ENCODE measurements at places on chromosomes 12 and 14.

- no peak for DNase-seq
Measured at GRCh38 chr14:100362311-100362927, 39.3 kb downstream of the SLC25A47 start.

GRCh38 chr12:114992443-114992842 lies 308.5 kb upstream of the TBX3 start:
- no peak for DNase-seq

GRCh38 chr12:27335364-27336281 lies 3.0 kb downstream of the BMAL2 start:
- no peak for DNase-seq

DNA sequence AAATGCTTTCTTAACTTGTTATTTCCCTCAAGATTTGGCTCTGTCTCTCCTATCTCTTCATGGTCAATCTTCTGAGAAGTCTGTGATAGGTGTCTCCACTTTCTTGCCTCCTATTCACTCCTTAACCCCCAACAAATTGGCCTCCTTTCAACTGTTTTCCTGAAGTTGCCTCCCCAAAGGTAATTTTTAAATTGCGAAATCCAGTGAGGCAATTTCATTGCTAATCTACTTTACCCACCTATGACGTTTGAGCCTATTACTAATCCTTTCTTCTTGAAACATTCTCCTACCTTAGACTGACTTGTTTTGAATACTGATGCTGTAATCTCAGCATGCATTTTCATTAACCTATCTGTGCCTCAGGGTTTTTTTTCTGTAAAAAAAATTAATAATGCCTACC lies 6.0 kb upstream of the KCNH5 start:
- DNase-seq, result no peak

- DNase-seq, result no peak
Measured at GRCh38 chr14:105665951-105666277, 139.5 kb downstream of the TMEM121 start.

DNA sequence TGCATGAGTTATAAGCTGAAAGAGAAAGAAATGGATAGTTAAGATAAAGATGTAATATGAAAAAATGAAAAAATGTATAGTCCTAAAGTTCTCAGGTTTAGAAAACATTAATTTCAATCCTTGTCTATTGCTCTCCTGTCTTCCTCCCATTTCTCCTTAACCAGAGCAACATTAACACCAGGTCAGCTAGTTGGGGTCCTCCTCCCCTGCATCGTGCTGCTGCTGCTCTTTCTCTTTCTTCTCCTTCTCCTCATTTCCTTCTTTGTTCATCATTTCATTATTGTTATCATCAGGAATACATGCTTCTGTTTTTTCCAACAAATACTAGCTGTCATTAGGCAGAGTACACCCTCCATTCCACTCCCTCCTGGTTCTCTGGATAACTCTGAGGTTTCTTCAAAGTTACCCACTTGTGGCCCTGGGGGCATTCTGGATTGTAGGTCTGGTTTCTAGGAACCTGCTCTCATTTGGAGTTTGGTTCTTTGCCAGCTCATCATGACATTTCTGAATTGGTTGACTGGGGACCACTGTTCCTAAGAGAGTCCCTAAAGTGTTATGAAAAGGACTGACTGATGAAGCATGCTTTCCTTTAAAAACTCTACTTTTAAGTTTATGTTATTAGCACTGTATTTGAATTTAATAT lies 17.0 kb downstream of the ACSS3 start:
- DNase-seq, result no peak

GRCh38 chr12:1838994-1839365 lies 18.6 kb downstream of the LRTM2 start:
- no peak for DNase-seq

DNA sequence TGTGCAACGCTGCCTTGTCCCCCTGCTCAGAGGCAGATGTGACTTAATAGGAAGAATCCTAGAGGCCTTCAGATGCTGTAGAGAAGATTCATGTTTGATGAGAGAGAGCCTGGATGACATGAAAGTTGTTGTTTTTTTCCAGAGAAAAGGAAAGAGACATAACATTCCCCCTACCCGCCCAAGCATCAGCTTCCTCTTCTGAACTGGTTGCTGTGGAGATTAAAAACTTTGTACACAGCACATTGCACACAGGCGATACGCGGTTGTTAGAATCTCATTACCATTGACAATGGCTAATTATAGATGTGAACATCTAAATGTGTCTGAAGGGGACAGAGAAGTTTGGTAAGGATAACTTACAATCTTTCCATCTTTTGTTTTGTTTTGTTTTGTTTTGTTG lies 13.6 kb upstream of the ETFBKMT start:
- DNase-seq, result no peak

GRCh38 chr12:64256166-64256800 lies 34.2 kb upstream of the KICS2 start:
- DNase-seq, result peak; percentile 23

- no peak for DNase-seq
Measured at GRCh38 chr14:73091044-73091443, 32.7 kb downstream of the RBM25 start.

DNA sequence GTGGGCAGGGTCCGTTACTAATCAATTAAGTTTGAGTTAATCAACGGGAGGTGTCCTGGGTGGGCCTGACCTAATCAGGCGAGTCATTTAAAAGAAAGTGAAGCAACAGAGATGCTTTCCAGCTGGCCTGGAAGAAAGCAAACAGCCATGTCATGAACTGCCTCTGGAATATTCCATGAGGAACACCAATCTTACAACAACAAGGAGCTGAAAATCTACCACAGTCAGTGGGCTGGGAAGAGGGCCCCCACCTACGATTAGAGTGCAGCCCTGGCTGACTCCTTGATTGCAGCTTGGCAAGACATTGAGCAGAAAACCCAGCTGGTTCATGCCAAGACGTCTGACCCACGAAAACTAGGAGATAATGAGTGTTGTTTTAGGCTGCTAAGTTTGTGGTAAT lies 56.2 kb downstream of the SSPN start:
- no peak for DNase-seq

GRCh38 chr12:47080725-47081502 lies 1.2 kb upstream of the AMIGO2 start:
- no peak for DNase-seq

GRCh38 chr12:70367258-70368141 lies 1.4 kb downstream of the KCNMB4 start:
- no peak for DNase-seq

GRCh38 chr14:20679907-20680306 lies 4.5 kb upstream of the RNASE4 start:
- no peak for DNase-seq

GRCh38 chr12:65466911-65467310 lies 188.4 kb downstream of the MSRB3 start:
- DNase-seq, result no peak

GRCh38 chr14:52874389-52874788 lies 76.5 kb downstream of the FERMT2 start:
- DNase-seq, result no peak

DNA sequence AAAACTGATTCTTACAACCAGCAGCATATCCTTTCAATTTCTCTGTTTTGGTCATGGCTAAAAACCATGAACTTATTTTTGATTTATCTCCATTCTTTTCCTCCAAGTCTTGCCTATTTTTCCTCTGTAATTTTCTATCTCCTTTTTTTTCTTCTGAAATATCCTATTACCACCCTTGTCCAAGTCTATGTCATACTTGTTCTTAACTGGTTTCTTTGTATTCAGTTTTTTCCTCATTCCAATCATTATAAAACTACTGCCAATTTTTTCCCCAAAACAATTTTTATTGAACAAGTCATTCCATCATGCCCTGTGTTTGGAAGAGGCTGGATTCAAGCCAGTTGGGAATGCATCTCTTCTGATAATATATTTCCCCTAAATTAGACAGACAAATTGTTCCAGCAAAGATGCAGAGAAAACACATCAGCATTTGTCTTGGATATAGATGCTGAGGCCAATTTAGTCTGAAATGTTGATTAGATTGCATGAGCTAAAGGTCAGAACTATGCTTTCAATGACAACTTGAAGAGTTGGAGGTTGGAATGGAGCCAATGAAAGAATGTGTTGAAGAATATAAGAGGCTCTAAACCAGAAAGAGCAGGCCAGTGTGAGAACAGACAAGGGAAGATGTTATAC lies 30.7 kb downstream of the OTOGL start:
- peak; percentile 16 for DNase-seq

- DNase-seq, result no peak
Measured at GRCh38 chr12:60012659-60013058, 416.8 kb downstream of the SLC16A7 start.

- peak; percentile 85 for DNase-seq
Measured at GRCh38 chr14:35384455-35385041, 20.0 kb downstream of the NFKBIA start.

- DNase-seq, result no peak
Measured at GRCh38 chr14:85530626-85531025, 682 bp downstream of the FLRT2 start.

- DNase-seq, result no peak
Measured at GRCh38 chr14:83883732-83884131, 1646.2 kb upstream of the FLRT2 start.

DNA sequence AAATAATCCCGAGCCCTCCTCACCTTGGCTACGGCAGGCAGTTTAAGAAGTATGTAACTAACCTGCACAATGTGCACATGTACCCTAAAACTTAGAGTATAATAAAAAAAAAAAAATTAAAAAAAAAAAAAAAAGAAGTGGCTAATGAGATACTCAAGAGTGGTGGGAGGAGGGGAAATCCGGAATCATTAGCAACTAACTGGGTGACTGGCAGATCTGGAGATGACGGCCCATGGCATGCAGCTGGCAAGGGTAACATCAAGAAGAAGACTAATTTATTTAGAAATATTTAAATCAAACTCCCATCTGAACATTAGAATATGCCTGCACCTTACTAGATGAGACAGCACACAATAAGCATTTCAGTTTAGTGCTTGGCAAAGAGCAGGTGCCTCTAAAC lies 52.3 kb upstream of the TMCC3 start:
- no peak for DNase-seq

DNA sequence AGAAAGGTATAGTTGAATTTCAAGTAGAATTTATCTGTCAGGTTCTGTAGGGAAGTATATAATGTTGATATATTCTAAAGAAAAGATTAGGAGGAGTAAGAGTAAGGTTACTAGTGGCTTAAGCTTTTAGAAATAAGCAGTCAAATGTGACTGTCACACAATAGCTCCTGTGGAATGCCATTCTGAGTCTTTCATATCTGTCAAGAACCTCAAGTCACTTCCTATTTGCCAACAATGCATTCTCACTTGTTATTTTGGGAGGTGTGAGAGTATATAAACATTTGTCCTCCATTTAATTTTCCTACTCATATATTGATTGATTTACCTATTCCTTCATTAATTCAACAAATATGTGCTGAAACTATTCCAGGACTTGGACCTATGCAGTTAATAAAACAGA lies 11.7 kb downstream of the CLEC9A start:
- DNase-seq, result no peak

DNA sequence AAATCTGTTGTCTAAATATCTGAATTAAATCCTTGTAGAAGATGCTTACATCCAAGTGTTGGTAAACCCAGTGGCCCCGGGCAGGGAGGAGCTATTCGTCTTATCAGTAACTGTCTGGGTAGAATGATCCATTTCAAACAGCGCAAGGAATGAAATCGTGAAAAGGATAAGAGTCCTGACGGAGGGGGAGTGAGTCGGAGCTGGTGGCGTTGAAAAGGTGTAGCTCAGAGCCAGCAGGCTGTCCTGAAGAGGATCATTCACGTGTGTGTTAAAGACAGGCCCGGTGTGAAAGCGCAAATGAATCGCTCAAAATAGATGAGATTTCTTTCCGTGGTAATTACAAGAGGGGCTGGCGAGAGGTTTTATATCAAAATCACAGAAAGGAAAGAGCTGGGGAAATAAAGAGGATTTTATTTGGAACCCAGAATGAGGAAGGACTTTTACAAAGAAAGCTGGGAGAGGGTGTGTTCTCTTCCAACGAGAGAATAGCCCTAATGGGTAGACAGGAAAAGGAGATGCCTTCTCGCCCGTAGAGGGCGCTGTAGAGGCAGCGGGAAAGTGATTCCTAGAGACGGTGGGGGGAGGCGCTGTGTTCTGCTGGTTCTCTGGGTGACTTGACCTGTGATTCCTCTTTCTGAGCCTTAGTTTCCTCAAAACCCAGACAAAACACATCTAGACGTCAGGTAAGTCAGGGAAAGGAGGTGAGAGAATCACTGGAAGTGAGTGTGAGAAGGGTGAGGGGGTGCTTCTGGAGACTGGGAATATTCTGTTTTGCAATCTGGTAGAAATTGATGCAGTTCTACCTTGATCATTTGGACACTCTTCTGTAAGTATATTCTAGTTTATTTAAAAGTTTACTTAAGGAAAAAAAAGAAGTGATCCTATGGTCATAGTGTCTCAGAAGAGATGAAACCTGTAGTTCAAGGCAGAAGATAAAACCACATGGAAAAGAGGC lies 39.3 kb downstream of the SRRM4 start:
- no peak for DNase-seq

- DNase-seq, result no peak
Measured at GRCh38 chr14:92952481-92953298, 29.7 kb downstream of the CHGA start.

- no peak for DNase-seq
Measured at GRCh38 chr12:2959505-2960389, 550 bp downstream of the TEAD4 start.

- no peak for DNase-seq
Measured at GRCh38 chr12:53659571-53659981, 16.3 kb downstream of the ATP5MC2 start.

DNA sequence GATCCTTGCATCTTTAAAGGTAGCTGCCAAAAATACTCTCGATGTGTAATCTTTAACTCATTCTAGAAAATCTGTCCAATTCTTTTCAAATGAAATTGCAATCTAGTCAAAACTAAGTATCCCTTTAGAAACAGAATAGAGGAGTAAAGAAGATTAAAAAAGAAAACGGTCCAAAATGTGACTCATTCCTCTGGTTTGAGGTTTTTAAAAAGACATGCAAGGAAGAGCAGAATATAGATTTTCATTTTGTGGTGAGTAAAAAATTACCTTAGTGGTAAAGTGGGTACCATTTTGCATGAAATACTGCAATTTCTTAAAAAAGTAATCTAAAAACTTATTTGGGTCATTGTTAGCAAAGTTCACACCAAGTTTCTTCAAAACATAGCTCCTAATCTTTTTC lies 108.4 kb downstream of the BRMS1L start:
- no peak for DNase-seq

DNA sequence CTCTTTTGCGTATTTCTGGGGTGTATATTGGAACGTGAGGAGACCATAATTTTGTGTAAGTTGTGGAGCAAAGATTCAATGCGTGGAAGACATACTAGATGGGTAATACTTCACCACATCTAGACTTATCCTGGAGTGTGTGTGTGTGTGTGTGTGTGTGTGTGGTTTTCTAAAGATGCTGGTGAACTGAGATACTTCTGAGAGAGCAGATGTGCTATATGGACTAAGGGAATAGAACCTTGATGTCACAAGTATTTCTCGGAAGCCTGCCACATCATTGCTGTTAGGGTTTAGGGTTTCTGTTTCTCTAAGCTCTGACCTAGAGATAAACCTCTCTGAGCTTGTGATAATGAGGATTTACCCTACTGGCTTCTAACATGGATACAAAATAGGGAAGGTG lies 138.8 kb downstream of the DACT1 start:
- DNase-seq, result no peak

- no peak for DNase-seq
Measured at GRCh38 chr12:93308281-93308680, 69.4 kb upstream of the NUDT4 start.
